ENCODE measurements at places on chromosomes 13 and 19. TPM values are rescaled to one million over a fixed set of nuclear protein-coding genes. Genes with fewer than 3 reads are reported as not detected.
A peak's percentile ranks its signal among the peaks of the same experiment; 100 is the strongest.

DNA sequence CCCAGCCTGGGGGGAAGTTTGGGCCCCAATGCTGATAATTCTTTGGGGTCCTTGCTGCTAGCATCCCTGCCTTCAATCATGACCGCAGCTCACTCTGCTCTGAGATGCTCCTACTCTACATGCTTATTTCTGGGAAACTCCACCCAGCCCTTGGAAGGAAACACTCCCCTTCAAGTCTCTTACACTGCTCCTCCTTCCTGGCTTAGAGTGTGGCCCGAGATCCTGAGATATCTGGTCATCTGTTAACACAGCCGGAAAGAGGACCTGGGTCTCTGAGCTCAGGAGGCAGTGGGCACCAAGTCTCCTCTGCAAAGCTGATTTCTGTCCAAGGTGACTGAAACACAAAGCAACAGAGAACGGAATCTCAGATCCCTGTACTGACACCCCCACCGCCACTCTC lies 33.0 kb downstream of the CYP4F2 start:
- no peak for DNase-seq

GRCh38 chr13:27375686-27376326 lies 48.6 kb upstream of the GTF3A start:
- DNase-seq: peak; percentile 68

The REEP6 gene
- total RNA-seq: 9.6 TPM

- no peak for DNase-seq
Measured at GRCh38 chr13:74067818-74068217, 66.4 kb downstream of the KLF12 start.

The RRAS gene
- 92.3 TPM for total RNA-seq

DNA sequence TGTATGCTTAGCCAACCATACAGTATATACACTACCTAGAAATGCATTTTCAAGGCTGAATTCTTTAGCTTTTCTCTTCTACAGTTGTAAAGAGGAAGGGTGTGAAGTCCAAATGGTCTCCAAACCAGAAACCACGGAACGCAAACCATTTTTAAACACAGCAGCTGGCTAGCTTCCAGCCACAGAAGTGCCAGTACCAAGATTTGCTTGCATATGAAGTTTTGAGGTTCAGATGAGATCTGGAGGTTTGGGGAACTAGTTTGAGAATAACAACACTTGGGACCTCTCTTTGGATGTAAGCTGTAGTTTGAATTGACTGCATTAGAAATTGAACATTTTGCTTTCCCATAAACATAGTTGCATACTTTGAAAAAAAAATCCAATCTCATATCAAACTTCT lies 1243.5 kb downstream of the EFNB2 start:
- DNase-seq: no peak

The DCT gene
- total RNA-seq: 0.13 TPM

The CKAP2 gene
- total RNA-seq: 5.8 TPM

Measured in kidney (tissue), 22 donors.